HT-29 (cell line): ENCODE measurements at places on chromosomes 12 and 14. TPM values are rescaled to one million over a fixed set of nuclear protein-coding genes. Genes with fewer than 3 reads are reported as not detected.

The TM9SF1 gene
- total RNA-seq = 41.4 and 44.4 TPM in 2 replicates

The SOX5 gene
- 0.57 TPM in 1 of 2 replicates, not detected in the other for total RNA-seq

The CCDC196 gene
- not detected in 2 replicates for total RNA-seq

The DDX24 gene
- 66.9 and 67.7 TPM in 2 replicates for total RNA-seq
